ENCODE measurements at places on chromosomes 5 and 9.

DNA sequence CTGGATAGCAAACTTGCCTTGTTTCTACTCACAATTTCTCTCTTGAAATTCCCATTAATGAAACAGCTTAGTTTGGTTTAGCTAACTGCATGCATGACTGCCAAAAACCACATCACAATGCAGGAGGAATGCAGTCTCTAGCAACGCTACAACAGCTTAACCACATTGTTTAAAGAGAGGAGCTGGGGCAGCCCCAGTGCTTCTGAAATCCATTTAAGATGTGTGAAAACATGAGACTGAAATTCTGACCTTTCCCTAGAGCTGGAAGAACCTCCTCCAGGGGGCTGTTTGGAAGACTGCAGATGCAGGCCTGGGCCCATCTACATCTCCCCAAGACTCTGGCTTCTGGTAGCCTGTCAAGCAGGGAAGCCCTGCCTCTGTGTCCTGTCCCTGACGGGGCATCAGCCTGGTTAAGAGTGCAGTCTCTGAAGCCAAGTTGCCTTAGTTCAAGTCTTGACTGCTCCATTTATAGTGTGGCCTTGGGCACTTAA, 157.1 kb downstream of the ZNF462 start:
- DNase-seq: no peak

DNA sequence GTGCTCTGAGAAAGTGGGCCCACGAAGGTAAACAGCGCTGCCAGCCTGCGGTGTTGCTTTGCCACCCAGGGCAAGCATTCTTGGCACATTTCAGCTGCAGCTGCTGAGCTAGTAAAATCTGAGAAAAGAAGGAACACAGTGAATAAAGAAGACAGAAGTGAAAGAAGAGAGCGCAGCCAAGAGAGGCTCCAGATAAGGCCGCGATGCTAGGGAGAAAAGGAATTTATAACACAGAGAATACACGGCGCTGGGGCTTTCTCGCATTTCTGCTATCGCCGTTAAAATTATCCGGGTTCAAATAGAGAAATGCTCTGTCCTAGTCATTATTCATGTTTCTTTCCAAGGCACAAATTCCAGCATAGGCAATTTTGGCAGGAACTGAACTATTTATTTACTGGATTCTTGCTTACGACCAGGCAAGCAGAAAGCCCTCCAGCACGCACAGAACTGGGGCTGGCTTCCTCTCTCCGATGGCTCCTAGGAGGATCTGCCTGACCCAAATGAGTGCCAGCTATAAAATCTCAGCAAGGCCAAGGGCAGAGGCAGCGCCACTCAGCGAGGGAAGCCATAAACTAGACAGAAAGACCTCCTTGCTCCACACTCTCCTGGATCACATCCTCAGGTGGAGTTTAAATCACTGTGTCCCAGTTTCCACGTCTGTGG, 111.2 kb downstream of the ATPSCKMT start:
- no peak for DNase-seq

- DNase-seq: no peak
These were observed 16.9 kb downstream of the SEMA6A start for GRCh38 chr5:116557669-116558271.

DNA sequence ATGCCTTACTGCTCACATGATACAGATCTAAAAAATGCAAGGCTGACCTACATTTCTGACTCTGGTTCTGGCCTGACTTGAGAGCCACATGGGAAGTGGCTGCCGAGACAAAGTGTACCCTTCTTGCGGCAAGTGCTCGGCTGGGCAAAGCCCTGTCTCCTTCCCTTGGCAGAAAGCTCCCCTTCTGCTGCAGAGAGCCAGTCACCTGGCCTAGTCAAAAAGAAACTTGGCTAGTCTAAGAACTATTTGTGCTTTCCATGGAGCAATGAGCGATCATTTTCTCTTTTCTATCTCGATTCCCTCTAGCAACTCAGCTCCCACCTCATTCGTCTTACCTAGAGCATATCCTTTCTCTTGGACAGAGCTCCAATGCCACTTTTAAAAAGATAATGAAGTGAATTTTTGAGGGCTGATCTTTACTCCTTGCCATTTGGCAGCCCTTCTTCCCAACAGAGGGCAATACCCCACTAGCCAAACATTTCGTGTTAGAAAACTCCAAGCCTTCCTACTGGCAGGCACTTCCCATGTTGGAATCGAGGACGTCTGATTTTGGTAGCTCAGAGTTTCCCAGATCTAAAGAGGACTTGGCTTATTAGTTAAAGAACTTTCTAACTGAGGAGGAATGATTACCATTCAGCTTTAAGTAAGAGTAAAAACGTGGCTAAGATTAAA, 108.1 kb upstream of the PRRC1 start:
- DNase-seq: no peak

- DNase-seq: no peak
These were observed 78.6 kb downstream of the PDZD2 start for GRCh38 chr5:31717561-31717960.

- DNase-seq: no peak
These were observed 84.6 kb downstream of the PLPP1 start for GRCh38 chr5:55450050-55450765.

- no peak for DNase-seq
These were observed 185.7 kb upstream of the GNA14 start for GRCh38 chr9:77833561-77834429.

DNA sequence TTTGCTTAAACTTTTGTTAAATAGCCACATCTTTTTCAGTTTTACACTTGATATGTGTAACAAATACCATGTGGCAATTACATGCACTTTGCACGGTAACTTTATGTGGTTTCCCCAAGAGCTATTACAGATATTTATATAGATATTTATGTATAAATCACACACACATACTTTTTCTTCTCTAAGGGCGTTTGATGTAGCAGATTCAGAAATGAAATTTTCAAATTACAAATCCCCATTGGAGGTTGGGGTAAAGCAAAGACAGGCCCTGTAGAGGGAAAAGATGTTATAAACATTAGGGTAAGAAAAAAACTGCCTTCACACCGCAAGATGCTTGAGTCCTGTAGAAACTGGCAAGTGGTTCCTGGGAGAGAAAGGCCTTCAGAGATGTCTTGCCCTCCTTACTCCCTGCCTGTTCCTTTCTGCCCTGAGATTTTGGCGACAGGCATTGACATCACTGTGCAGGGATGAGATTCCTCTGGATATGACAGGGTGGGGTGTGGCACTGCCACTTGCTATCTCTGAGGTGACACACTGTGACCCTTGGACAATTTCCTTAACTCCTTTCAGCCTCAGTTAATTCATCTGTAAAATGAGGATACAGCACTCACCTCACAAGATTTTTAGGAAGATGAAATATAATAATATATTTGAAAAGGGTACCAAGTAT, 177.9 kb upstream of the TUT7 start:
- DNase-seq: peak; percentile 88
